ENCODE measurements at places on chromosomes 4 and X. TPM values are rescaled to one million over a fixed set of nuclear protein-coding genes. Genes with fewer than 3 reads are reported as not detected.

The TRIML2 gene
- not detected for polyA plus RNA-seq

GRCh38 chr4:148787831-148788477, 345.7 kb upstream of the NR3C2 start:
- no peaks in the 10 kb centered on the region for H3K27me3 ChIP-seq
- no peaks in the 10 kb centered on the region for H3K4me1 ChIP-seq
- H3K4me3 ChIP-seq, result no peak overlapping the region
- H3K27ac ChIP-seq, result no peak overlapping the region

DNA sequence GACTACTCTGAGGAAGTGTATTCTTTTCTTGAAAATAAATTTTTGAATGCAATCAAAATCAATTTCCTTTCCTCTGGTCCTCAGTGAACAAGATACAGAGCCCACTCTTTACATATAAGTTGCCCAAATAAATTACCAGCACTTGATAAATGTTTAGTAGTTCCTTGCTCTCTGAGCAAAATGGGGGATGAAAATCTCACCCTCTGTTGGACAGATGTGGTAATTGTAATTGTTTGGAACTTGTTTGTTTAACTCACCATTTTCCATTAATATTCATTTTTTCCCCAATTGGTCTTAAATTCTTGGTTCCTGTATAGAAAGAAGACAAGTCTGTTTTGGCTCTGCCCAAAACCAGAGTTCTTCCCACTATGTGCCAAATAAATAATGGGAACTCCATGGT, 146.3 kb downstream of the LDB2 start:
- no peak for DNase-seq
- no peaks in the 10 kb centered on the region for H3K4me1 ChIP-seq
- H3K4me3 ChIP-seq, result no peak overlapping the region
- no peaks in the 10 kb centered on the region for H3K27me3 ChIP-seq
- H3K27ac ChIP-seq, result no peak overlapping the region

- H3K27me3 ChIP-seq, result no peaks in the 10 kb centered on the region
- H3K27ac ChIP-seq, result no peak overlapping the region
- DNase-seq, result no peak
- H3K36me3 ChIP-seq, result no peaks in the 10 kb centered on the region
- no peaks in the 10 kb centered on the region for H3K4me1 ChIP-seq
- no peak overlapping the region for H3K4me3 ChIP-seq
Observed at GRCh38 chr4:66574145-66574978, 904.1 kb upstream of the EPHA5 start.

GRCh38 chr4:69773484-69773883, 13.1 kb upstream of the SULT1B1 start:
- no peak overlapping the region for H3K27ac ChIP-seq
- H3K4me1 ChIP-seq, result no peaks in the 10 kb centered on the region
- no peak overlapping the region for H3K4me3 ChIP-seq
- H3K27me3 ChIP-seq, result no peaks in the 10 kb centered on the region
- H3K36me3 ChIP-seq, result no peaks in the 10 kb centered on the region
- no peak for DNase-seq

GRCh38 chrX:50697691-50698090, 116.3 kb downstream of the SHROOM4 start:
- no peaks in the 10 kb centered on the region for H3K27me3 ChIP-seq
- DNase-seq, result no peak
- H3K4me3 ChIP-seq, result no peak overlapping the region

GRCh38 chrX:73668779-73669178, 105.8 kb downstream of the CHIC1 start:
- H3K36me3 ChIP-seq, result no peaks in the 10 kb centered on the region
- DNase-seq, result no peak
- H3K27me3 ChIP-seq, result no peaks in the 10 kb centered on the region

DNA sequence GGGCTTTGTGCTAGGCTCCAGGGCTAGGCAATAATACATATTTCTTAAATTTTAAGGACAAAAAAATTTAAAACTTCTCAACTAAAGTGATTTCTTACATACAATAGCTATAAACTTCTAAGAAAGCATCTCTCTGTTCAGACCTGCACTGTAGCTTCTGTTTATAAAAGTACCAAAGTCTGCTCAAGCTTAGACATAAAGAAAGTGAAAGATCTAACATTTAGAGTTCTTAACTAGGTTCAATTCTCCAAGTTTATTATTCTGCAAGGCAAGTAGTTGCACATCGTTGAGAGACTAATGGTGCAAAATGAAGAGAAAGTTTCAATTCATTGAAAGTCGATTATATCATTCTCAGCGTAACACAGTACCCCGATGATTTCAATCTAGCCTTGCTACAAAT, 857.4 kb upstream of the HTR2C start:
- DNase-seq, result no peak
- no peaks in the 10 kb centered on the region for H3K36me3 ChIP-seq
- no peaks in the 10 kb centered on the region for H3K27me3 ChIP-seq
- no peaks in the 10 kb centered on the region for H3K4me1 ChIP-seq
- H3K4me3 ChIP-seq, result no peak overlapping the region

The MAGEA8 gene
- not detected for polyA plus RNA-seq

GRCh38 chr4:140935254-140935653, 179.1 kb upstream of the TBC1D9 start:
- no peaks in the 10 kb centered on the region for H3K36me3 ChIP-seq
- DNase-seq, result no peak
- H3K27me3 ChIP-seq, result no peaks in the 10 kb centered on the region
- no peak overlapping the region for H3K27ac ChIP-seq
- no peak overlapping the region for H3K4me3 ChIP-seq

GRCh38 chr4:15675356-15675755, 6.3 kb upstream of the FAM200B start:
- H3K27ac ChIP-seq, result peak overlapping the region; percentile 61
- no peaks in the 10 kb centered on the region for H3K36me3 ChIP-seq
- peaks cover 62% of the 10 kb centered on the region for H3K4me1 ChIP-seq
- no peaks in the 10 kb centered on the region for H3K27me3 ChIP-seq
- peak; percentile 35 for DNase-seq

- peak; percentile 46 for DNase-seq
- no peak overlapping the region for H3K4me3 ChIP-seq
- peaks cover under 1% of the 10 kb centered on the region for H3K36me3 ChIP-seq
- peaks cover 77% of the 10 kb centered on the region for H3K4me1 ChIP-seq
Observed at GRCh38 chr4:40617872-40618271, 11.8 kb downstream of the RBM47 start.

DNA sequence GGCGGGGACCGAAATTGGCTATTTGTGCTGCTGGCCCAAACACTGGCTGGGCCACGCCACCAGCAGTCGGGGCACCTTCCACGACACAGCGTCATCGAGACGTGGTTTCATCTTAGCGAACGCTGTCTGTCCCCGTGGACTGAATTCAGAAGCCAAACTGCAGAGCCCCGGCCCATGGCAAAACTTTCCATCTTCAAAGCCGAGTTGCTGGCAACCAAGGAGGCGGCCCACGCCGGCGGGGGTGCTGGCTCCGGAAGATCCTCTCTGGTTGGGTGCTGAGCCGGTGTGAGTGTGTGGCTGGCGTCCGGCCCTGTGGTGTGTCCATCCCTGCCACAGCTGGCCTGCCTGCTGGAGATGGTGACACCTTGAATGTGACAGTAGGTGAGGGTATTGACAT, 96.6 kb upstream of the ADRA2C start:
- H3K27ac ChIP-seq, result no peak overlapping the region
- H3K4me3 ChIP-seq, result no peak overlapping the region
- no peaks in the 10 kb centered on the region for H3K4me1 ChIP-seq
- H3K36me3 ChIP-seq, result no peaks in the 10 kb centered on the region

DNA sequence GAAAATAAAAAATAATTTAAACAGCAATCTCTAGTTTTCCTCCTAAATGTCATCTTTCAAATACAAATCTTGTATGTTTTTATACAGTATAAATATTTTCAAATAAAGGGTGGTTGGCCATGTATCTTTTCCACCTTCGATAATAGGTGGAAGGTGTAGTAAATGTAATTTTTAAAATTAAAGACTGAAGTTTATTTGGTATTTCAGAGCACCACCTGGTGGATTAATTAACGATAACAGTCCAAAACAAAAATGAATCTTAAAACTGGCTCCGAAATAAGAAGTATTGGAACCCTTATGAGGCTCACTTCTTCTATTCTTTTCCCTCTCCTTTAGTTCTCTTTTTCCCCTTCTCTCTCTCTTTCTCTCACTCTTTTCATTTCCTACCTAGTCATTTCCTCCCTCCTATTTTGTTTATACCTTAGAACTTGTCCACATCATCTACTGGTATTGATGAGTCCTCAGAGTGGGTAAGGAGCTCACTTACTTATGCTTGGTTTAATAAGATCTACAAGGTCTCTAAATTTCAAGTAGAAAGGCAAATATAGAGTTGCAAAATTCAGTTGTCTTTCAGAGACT, 82.9 kb upstream of the EXOC1L start:
- H3K27me3 ChIP-seq, result no peaks in the 10 kb centered on the region
- no peaks in the 10 kb centered on the region for H3K4me1 ChIP-seq
- no peak for DNase-seq
- no peak overlapping the region for H3K4me3 ChIP-seq
- H3K36me3 ChIP-seq, result no peaks in the 10 kb centered on the region

The MTMR8 gene
- 0.51 TPM for polyA plus RNA-seq

GRCh38 chr4:139492429-139492828, 38.5 kb downstream of the RAB33B start:
- no peak overlapping the region for H3K27ac ChIP-seq
- no peaks in the 10 kb centered on the region for H3K4me1 ChIP-seq
- no peaks in the 10 kb centered on the region for H3K27me3 ChIP-seq
- no peak overlapping the region for H3K4me3 ChIP-seq

DNA sequence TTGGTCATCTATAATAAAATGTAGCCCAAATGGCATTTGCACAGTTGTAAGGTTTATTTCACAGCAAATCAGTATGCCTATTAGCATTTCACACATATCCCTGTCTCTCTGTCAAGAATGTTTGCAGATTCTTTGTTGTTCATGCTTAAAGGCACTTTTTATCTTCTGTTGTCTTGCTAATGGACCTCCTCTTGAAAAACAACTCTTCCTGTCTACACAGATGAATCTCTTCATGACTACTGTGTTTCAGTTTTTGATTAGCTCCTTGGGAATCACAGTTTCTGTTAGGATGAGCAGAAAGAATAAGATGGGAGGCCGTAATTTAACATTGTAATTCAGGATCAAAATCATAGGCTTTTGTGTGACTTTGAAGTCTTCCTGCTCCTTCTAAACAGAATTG, 35.5 kb upstream of the SLC4A4 start:
- no peaks in the 10 kb centered on the region for H3K4me1 ChIP-seq
- no peaks in the 10 kb centered on the region for H3K27me3 ChIP-seq
- H3K4me3 ChIP-seq, result no peak overlapping the region
- H3K36me3 ChIP-seq, result no peaks in the 10 kb centered on the region

GRCh38 chr4:174739576-174739975, 89.5 kb downstream of the GLRA3 start:
- no peaks in the 10 kb centered on the region for H3K36me3 ChIP-seq
- no peak overlapping the region for H3K4me3 ChIP-seq
- H3K27ac ChIP-seq, result no peak overlapping the region
- no peaks in the 10 kb centered on the region for H3K4me1 ChIP-seq
- H3K27me3 ChIP-seq, result no peaks in the 10 kb centered on the region

DNA sequence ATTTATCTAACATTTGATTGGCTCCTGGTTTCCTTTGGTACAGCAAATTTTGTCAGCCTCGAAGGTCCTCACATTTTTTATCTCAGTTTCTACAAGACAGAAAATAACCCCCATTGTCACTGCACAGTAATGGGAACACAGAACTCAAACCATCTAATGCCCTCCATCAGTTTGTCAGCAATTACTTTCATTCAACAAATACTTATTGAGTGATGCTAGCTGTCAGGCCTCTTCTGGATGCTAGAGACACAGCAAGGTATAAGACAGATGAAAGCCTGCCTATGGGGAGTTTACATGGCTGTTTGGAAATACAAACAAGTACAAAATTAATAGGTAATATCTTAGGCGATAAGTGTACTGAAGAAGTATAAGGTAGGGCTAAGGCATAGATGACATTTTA, 5.0 kb upstream of the HTN3 start:
- no peaks in the 10 kb centered on the region for H3K36me3 ChIP-seq
- H3K27me3 ChIP-seq, result no peaks in the 10 kb centered on the region
- H3K27ac ChIP-seq, result no peak overlapping the region
- H3K4me3 ChIP-seq, result no peak overlapping the region
- no peaks in the 10 kb centered on the region for H3K4me1 ChIP-seq

The RASL11B gene
- polyA plus RNA-seq, result not detected

DNA sequence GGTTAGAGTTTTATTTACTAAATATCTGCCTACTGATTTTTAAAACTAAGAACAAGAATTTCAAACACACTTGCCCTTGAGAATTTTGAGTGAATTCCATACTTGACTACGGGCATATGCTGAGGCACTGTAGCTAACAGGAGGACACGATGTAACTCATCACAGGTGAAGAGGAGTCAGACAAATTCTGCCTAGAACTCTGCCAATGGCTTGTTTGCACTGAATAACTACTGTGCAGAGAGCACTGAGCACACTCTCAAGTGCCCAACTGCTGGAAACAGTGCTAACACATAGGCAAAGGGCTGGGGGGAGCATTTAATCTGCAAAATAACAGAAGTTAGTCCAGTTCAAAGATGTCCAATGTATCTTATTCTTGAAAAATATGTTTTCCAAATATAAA, 104.4 kb downstream of the WDFY3 start:
- no peaks in the 10 kb centered on the region for H3K4me1 ChIP-seq
- H3K27ac ChIP-seq, result no peak overlapping the region
- H3K27me3 ChIP-seq, result no peaks in the 10 kb centered on the region
- H3K4me3 ChIP-seq, result no peak overlapping the region
- peaks cover 25% of the 10 kb centered on the region for H3K36me3 ChIP-seq

The TLR2 gene
- 133 TPM for polyA plus RNA-seq

DNA sequence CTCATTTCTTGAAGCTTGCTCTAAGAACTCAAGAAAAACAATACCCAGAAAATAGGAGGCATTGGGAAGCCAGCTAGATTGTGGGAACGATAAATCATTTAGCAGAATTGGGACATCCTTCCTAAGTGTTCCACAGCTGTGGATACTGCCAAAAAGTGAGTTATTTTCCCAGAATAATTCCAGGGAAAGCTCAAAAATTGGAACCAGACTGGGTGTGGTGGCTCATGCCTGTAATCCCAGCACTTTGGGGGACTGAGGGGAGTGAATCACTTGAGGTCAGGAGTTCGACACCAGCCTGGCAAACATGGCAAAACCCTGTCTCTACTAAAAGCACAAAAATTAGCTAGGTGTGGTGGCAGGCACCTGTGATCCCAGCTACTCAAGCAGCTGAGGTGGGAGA, 68.2 kb upstream of the GK2 start:
- H3K36me3 ChIP-seq, result no peaks in the 10 kb centered on the region
- H3K27me3 ChIP-seq, result no peaks in the 10 kb centered on the region
- no peak for DNase-seq
- no peak overlapping the region for H3K4me3 ChIP-seq
- H3K27ac ChIP-seq, result no peak overlapping the region

- no peak overlapping the region for H3K27ac ChIP-seq
- peaks cover 100% of the 10 kb centered on the region for H3K36me3 ChIP-seq
- no peaks in the 10 kb centered on the region for H3K4me1 ChIP-seq
- no peaks in the 10 kb centered on the region for H3K27me3 ChIP-seq
Observed at GRCh38 chr4:122259849-122260248, 107.7 kb downstream of the BLTP1 start.

- DNase-seq, result no peak
- no peak overlapping the region for H3K4me3 ChIP-seq
- no peaks in the 10 kb centered on the region for H3K4me1 ChIP-seq
Observed at GRCh38 chr4:188195389-188195985, 56.2 kb downstream of the TRIML1 start.

Measured in CD14-positive monocyte (primary cell).